Stimulated activated CD4-positive, alpha-beta T cell treated with anti-CD3 and anti-CD28 coated beads, Interleukin-15, amount 100 ng/mL, for 1 hour (primary cell): ENCODE measurements at places on chromosomes 16 and 17.

DNA sequence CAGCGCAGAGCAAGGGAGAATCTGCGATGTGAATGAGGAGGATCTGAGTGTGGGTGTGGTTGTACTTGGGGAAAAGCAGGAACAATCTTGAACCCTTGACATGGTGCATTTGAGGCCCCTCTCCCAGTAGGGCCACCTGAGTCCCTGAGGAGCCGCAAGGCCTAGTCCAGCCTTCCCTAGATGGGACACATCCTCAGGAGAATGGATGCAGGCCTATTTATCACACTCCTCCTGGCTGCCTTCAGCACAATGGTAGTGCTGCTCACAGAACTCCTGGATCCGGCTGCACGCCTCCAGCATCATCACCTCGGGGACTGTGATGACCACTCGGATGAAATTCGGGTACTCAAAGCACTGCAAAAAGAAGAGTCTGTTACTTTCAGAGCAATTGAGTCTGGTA lies 9.0 kb downstream of the TAT start:
- DNase-seq, result no peak

GRCh38 chr16:53805752-53806151 lies 101.8 kb downstream of the FTO start:
- no peak for DNase-seq

DNA sequence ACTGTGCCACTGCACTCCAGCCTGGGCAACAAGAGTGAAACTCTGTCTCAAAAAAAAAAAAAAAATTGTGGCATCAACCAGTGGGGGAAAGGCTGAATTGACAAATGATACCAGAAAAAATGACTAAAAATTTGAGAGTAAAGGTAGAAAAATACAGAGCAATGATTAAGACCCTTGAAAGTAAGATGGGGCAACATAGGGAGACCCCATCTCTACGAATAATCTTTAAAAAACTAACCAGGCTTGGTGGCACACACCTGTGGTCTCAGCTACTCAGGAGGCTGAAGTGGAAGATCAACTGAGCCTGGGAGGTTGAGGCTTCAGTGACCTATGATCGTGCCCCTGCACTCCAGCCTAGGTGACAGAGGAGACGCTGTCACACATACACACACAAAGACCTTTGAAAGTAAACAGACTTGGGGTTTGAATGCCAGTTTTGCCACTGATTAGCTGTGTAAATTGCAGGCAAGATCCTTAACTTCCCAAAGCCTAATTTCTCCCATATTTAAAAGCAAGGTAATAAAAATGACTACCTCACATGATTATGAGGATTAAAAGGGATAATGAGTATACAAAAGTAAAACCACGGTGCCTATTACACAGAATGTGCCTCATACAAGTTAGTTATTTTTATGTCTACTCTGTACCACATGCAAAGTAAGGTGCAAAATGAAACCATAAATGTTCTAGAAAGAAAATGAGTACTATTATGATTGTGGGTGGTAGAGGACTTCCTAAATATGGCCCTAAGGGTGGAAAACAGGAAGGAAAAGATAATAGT lies 21.7 kb upstream of the PAFAH1B1 start:
- no peak for DNase-seq

DNA sequence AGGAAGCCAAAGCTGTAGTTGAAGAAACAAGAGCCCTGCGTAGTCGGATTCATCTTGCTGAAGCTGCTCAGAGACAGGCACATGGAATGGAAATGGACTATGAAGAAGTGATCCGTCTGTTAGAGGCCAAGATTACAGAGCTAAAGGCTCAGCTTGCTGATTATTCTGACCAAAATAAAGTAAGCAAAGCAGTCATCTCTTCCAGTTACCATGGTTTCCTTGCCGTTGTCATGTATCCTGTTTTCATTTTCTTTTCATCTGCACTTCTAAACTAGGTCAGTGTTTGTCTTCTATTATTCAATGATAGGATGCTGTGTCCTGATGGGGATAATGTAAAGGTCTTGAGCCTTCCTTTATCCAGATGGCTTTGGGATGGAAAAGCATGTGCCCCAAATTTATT lies 104.3 kb downstream of the STXBP4 start:
- no peak for DNase-seq

- DNase-seq, result no peak
These were observed 13.7 kb downstream of the WNT9B start for GRCh38 chr17:46865100-46865499.

- DNase-seq, result no peak
These were observed 93.8 kb upstream of the RPRML start for GRCh38 chr17:47072886-47073285.

GRCh38 chr16:28062847-28063521 lies 530 bp downstream of the GSG1L start:
- DNase-seq, result no peak

DNA sequence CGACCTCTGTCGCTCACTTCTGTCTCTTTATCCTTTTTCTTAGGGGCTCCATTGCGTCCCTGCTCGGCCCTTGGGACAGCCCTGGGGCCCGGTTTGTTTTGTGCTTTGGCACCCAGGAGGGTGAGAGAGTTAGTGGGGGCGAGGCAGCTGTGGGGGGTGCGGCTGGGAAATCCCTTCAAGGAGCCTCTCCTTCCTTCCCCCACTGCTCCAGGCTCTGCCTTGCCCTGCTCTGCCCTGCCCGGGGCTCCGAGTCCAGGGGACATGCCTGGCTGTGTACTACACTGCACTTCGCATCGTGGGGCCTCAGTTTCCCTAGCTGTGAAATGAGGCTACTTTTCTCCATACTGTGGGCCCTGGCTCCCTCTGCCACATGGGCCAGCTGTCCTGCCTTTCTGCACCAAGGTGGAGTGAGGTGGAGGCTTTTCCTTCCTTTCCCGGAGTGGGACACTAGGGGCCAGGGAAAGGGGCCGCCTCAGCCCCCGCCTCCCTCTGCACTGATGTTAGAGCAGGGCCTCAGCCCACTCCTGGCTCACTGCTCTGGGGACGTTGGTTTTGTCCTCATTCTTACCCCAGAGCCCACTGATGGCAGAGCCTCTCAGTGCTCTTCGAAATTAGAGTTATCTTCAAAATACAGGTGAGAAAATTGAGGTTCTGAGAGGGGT lies 980 bp downstream of the LLGL1 start:
- DNase-seq, result no peak

DNA sequence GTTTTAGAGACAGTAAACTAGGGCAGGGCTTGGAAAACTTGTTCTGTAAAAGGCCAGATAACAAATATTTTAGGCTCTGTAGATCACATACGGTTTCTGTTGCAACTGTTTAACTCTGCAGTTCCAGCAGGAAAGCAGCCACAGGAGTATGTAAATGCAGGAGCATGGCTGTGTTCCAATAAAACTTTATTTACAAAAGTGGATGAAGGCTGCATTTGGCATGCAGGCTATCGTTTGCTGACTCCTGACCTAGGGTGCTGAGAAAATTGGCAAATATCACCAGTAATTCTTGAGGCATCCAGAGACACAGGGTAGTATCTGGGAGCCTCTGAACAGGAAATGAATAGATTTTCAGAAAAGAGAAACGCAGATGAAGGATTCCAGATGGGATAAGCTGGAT lies 274.0 kb downstream of the MAF start:
- no peak for DNase-seq

DNA sequence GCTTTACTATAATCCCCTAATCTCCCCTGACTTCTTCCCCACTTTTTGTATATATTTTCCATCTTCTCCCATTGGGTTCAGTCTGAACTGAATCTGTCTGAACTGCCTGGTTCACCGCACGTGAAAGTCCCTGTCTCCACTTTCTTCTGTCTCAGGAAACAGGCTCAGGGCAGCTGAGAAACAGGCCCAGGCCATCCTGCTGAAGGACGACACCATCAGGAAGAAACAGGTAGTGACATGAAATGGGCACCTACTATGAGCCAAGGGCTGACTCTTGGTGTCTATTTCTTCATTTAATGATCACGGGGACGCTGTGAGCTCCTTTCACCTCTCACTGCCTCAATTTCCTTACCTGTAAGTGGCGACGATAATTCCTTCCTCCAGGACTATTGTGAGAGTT lies 90.5 kb upstream of the HSBP1 start:
- no peak for DNase-seq

DNA sequence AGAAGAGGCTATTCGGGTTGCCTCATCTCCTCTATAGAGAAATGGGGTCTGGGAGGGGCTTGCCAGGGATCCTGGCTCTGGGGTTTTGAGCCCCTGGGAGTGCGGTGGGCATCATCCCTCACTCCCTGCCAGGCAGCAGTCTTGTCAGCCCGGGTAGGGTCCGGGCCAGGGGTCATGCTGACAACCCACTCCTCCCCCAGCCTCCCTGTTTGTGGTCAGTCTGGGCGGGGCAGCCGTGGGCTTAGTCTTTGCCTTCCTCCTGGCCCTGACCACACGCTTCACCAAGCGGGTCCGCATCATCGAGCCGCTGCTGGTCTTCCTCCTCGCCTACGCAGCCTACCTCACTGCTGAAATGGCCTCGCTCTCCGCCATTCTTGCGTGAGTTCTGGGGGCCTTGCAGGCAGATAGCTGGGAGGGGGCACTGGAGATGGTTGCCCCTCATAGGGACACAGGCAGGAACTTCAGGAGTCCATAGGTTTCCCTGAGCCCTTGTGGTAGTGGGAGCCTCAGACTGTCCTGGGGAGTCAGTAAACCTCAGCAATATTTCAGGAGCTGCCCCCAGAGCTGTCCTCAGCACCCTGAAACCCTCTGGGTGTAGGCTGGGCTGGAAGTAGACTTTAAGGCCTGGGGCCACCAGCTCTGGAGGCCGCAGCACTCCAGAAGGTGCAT lies 6.9 kb downstream of the SLC9A5 start:
- no peak for DNase-seq

DNA sequence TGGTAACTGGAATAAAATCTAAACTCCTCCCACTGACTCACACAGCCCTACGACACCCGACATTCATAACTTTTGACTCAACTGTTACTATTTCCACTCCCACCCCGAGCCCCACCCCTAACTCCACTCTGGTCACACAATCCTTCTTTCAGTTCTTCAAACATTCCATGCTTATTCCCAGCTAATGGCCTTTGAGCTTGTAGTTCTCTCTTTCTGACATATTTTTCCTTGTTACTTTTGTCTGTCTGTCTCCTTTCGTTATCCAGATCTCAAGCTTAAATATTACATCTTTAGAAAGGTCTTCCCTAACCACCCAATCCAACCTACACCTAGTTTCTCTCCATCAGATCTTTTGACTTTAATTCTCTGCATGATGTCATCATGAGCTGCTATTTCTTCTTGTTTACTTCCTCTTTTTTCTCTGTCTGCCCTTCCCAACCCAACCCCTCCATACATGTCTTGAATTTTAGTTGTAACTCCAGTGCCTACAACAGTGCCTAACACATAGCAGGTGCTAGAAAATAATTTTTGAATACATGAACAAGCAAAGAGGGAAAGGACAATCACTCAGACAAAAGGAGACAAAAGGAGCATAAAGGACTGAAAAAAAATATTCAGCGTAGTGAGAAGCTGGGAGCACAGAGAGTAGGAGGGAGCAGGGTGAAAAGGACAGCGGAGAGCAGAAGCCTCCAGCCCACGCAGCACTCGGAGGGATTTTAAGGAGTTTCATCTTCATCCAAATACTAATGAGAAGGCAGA lies 65.2 kb upstream of the SMIM36 start:
- no peak for DNase-seq
